Immature natural killer cell (primary cell): ENCODE measurements at places on chromosomes 16 and 17.
A peak's percentile ranks its signal among the peaks of the same experiment; 100 is the strongest.

- DNase-seq, result no peak
- no peak overlapping the region for H3K4me3 ChIP-seq
These were observed 12.2 kb upstream of the DUS1L start for GRCh38 chr17:82077617-82078358.

GRCh38 chr16:3020247-3020603, at the start of gene TNFRSF12A:
TSS of gene TNFRSF12A (plus strand) at chr16:3020368. CDS start at chr16:3020398, 30 bp downstream.
- peak within 1 kb of the TSS; percentile 94 for H3K4me3 ChIP-seq
- peak; percentile 79 for DNase-seq
- peak within 1 kb of the TSS; percentile 89 for H3K27ac ChIP-seq
- peaks cover 3% of the 10 kb centered on the region for H3K36me3 ChIP-seq
- H3K27me3 ChIP-seq, result peaks cover 8% of the 10 kb centered on the region
- peaks cover 45% of the 10 kb centered on the region for H3K4me1 ChIP-seq

GRCh38 chr16:3059723-3060242, 5.7 kb upstream of the IL32 start:
- H3K4me1 ChIP-seq, result peaks cover 52% of the 10 kb centered on the region
- H3K4me3 ChIP-seq, result peak overlapping the region; percentile 88
- peaks cover 3% of the 10 kb centered on the region for H3K27me3 ChIP-seq
- H3K27ac ChIP-seq, result peak overlapping the region; percentile 84
- DNase-seq, result no peak

GRCh38 chr17:9285602-9286427, 264.5 kb downstream of the NTN1 start:
- H3K4me3 ChIP-seq, result no peak overlapping the region
- no peak for DNase-seq
- no peak overlapping the region for H3K27ac ChIP-seq
- H3K27me3 ChIP-seq, result no peaks in the 10 kb centered on the region
- H3K36me3 ChIP-seq, result peaks cover 5% of the 10 kb centered on the region

DNA sequence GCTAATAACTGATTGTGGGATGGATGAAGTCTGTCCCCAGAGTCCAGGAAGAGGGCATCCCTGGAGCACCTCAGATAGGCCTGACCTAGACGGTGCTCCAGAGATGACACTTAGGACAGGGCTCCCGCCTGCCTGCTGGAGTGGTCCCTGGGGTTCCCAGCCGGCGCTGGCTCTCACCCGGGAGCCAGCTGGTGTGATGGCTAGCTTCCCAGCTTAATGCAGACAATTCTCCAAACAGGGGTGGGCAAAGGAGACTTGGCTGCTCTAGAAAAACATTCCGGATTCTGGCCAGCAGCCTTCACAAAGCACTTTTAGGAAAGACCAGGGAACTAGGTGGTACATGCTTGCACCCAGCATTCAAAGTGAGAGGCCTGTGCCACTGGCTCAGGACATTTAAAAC, 18.6 kb downstream of the ACE start:
- H3K27ac ChIP-seq, result no peak overlapping the region
- H3K4me1 ChIP-seq, result no peaks in the 10 kb centered on the region
- no peak overlapping the region for H3K4me3 ChIP-seq

GRCh38 chr16:12833926-12834325, 30.2 kb upstream of the CPPED1 start:
- no peaks in the 10 kb centered on the region for H3K4me1 ChIP-seq
- no peak for DNase-seq
- H3K36me3 ChIP-seq, result no peaks in the 10 kb centered on the region
- H3K27me3 ChIP-seq, result peaks cover 12% of the 10 kb centered on the region

DNA sequence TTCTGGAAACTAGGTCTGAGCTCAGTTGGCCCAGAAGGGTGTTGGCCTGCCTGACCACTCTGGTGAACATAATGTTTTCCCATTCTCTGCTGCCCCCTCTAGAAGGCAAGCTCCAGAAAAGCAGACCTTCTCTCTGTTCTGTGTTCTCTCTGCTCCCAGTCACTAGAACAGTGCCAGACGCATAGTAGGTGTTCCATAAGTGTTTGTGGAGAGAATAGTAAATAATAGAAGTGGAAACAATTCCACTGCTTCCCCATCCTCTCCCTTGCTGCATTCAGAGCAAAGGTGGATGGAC, 32.2 kb upstream of the ETV4 start:
- peak overlapping the region; percentile 37 for H3K27ac ChIP-seq
- peaks cover 2% of the 10 kb centered on the region for H3K27me3 ChIP-seq
- DNase-seq, result no peak
- no peaks in the 10 kb centered on the region for H3K36me3 ChIP-seq
- H3K4me3 ChIP-seq, result no peak overlapping the region

DNA sequence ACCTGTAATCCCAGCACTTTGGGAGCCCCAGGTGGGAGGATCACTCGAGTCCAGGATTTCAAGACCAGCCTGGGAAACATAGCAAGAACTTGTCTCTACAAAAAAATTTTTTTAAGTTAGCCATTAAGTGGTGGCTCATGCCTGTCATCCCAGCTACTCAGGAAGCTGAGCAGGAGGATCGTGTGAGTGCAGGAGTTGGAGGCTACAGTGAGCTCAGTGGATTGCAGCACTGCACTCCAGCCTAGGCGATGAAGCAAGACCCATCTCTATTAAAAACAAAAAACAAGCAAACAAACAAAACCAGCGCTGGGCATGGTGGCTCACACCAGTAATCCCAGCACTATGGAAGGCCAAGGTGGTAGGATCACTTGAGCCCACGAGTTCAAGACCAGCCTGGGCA, 38.0 kb downstream of the HEATR3 start:
- H3K4me1 ChIP-seq, result no peaks in the 10 kb centered on the region
- no peak for DNase-seq
- H3K4me3 ChIP-seq, result no peak overlapping the region
- H3K27ac ChIP-seq, result no peak overlapping the region
- no peaks in the 10 kb centered on the region for H3K27me3 ChIP-seq

GRCh38 chr16:80803339-80804055, 901 bp downstream of the CDYL2 start:
- H3K36me3 ChIP-seq, result no peaks in the 10 kb centered on the region
- H3K4me1 ChIP-seq, result peaks cover 2% of the 10 kb centered on the region
- no peak overlapping the region for H3K27ac ChIP-seq
- H3K27me3 ChIP-seq, result peaks cover 12% of the 10 kb centered on the region

DNA sequence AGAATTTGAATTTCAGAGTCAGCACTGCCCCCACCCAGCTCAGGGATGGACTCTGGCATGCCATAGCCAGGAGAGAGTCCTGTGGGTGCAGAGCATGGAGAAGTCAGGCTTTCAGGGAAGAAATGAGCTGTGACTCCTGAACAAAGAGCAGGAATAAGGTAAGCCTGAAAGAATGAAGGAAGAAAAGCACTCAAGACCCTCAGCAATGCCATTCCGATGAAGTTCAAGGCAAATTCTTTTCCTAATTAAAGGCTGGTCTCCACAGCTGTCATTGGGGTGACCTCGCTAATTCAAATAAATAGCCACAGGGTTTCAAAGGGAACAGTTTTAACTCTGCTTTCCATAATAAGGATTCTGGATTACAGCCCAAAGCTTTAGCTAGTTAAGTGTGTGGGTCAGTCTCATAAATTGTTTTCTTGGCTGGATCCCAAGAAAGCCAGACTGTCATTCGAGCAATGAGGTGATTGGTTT, 31.7 kb downstream of the TOM1L2 start:
- H3K4me1 ChIP-seq, result peaks cover 12% of the 10 kb centered on the region
- H3K4me3 ChIP-seq, result no peak overlapping the region
- H3K36me3 ChIP-seq, result no peaks in the 10 kb centered on the region
- no peaks in the 10 kb centered on the region for H3K27me3 ChIP-seq
- DNase-seq, result no peak
- H3K27ac ChIP-seq, result no peak overlapping the region

GRCh38 chr16:28317040-28317880, 24.9 kb downstream of the SBK1 start:
- peaks cover 23% of the 10 kb centered on the region for H3K36me3 ChIP-seq
- H3K27ac ChIP-seq, result peak overlapping the region; percentile 55
- H3K4me1 ChIP-seq, result peaks cover 52% of the 10 kb centered on the region
- H3K4me3 ChIP-seq, result peak overlapping the region; percentile 58
- peak; percentile 74 for DNase-seq

GRCh38 chr16:67910158-67910557, 17.1 kb downstream of the PSKH1 start:
- no peak overlapping the region for H3K4me3 ChIP-seq
- H3K27ac ChIP-seq, result no peak overlapping the region
- peaks cover 5% of the 10 kb centered on the region for H3K36me3 ChIP-seq
- peaks cover 2% of the 10 kb centered on the region for H3K4me1 ChIP-seq

- no peak for DNase-seq
- H3K4me1 ChIP-seq, result peaks cover 40% of the 10 kb centered on the region
- peaks cover 10% of the 10 kb centered on the region for H3K27me3 ChIP-seq
- H3K36me3 ChIP-seq, result no peaks in the 10 kb centered on the region
These were observed 2.3 kb upstream of the SLC16A11 start for GRCh38 chr17:7046127-7046724.

- peaks cover 54% of the 10 kb centered on the region for H3K4me1 ChIP-seq
- peak within 1 kb of the TSS; percentile 97 for H3K4me3 ChIP-seq
- H3K27ac ChIP-seq, result peak within 1 kb of the TSS; percentile 92
- DNase-seq, result peak; percentile 83
These were observed at the start of gene CBX4 for GRCh38 chr17:79839356-79840268. TSS of gene CBX4 (minus strand) at chr17:79839440. CDS start at chr17:79839251, 189 bp downstream.

- H3K27ac ChIP-seq, result peak overlapping the region; percentile 64
- no peak overlapping the region for H3K4me3 ChIP-seq
- peaks cover 7% of the 10 kb centered on the region for H3K4me1 ChIP-seq
These were observed 48.3 kb downstream of the RNF213 start for GRCh38 chr17:80308692-80309517.

DNA sequence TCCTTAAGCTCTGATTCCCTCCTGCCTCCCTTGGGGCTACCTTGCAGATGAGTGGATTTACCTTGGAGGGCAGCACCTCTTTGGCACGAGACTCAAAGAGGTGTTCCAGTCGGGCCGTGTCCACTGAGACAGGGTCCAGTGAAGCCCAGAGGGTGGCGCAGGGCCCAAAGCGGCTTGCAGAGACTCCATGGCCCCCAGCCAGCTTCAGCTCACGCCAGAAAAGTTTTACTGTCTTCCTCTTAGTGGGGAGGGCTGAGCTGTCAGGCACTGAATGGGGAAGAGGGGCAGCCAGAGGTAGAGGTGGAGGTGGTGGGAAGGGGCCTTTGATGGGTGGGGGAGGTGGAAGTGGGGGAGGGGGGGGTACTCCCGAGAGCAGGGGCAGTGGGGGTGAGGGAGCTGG, 6.7 kb downstream of the TMEM208 start:
- H3K4me1 ChIP-seq, result no peaks in the 10 kb centered on the region
- peaks cover 13% of the 10 kb centered on the region for H3K36me3 ChIP-seq
- H3K27ac ChIP-seq, result no peak overlapping the region
- H3K27me3 ChIP-seq, result peaks cover 5% of the 10 kb centered on the region

DNA sequence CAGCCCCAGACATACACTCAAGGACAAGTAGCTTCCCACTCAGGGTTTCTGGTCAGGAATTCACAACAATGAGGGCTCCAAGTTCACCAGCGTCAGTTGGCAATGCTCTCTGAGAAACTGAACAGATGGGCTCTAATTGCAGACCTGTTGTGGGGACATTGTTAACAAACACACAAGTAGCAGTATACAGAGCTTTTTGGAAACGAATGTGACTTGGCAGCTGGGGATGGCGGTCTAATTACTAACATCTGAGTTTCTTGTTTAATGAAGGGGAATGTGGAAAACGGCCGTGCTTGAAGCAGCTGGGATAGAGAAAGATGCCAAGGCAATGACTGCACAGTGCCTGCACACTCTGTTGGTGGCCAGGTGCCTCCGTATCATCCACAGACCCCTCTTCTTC, 316.1 kb upstream of the IRX3 start:
- H3K27me3 ChIP-seq, result no peaks in the 10 kb centered on the region
- H3K4me3 ChIP-seq, result no peak overlapping the region
- DNase-seq, result no peak
- H3K4me1 ChIP-seq, result no peaks in the 10 kb centered on the region
- no peaks in the 10 kb centered on the region for H3K36me3 ChIP-seq

GRCh38 chr17:4836221-4836620, 3.1 kb downstream of the MINK1 start:
- H3K27me3 ChIP-seq, result peaks cover 8% of the 10 kb centered on the region
- H3K4me3 ChIP-seq, result no peak overlapping the region
- DNase-seq, result no peak
- peak overlapping the region; percentile 68 for H3K27ac ChIP-seq

GRCh38 chr17:4827399-4827798, 5.7 kb upstream of the MINK1 start:
- no peaks in the 10 kb centered on the region for H3K36me3 ChIP-seq
- no peak overlapping the region for H3K27ac ChIP-seq
- no peak overlapping the region for H3K4me3 ChIP-seq
- H3K4me1 ChIP-seq, result peaks cover under 1% of the 10 kb centered on the region
- DNase-seq, result no peak

GRCh38 chr16:11372829-11373306, 27.6 kb downstream of the RMI2 start:
- DNase-seq, result no peak
- H3K4me3 ChIP-seq, result no peak overlapping the region

- no peaks in the 10 kb centered on the region for H3K36me3 ChIP-seq
- no peak for DNase-seq
- H3K4me1 ChIP-seq, result no peaks in the 10 kb centered on the region
- H3K4me3 ChIP-seq, result no peak overlapping the region
These were observed 7.7 kb upstream of the CEP295NL start for GRCh38 chr17:78910497-78911284.

- DNase-seq, result no peak
- no peaks in the 10 kb centered on the region for H3K27me3 ChIP-seq
- no peak overlapping the region for H3K27ac ChIP-seq
- peaks cover 3% of the 10 kb centered on the region for H3K36me3 ChIP-seq
- no peak overlapping the region for H3K4me3 ChIP-seq
These were observed 20.4 kb upstream of the ADAM11 start for GRCh38 chr17:44738214-44738906.

GRCh38 chr17:81057079-81057730, 22.3 kb downstream of the BAIAP2 start:
- H3K4me3 ChIP-seq, result no peak overlapping the region
- H3K36me3 ChIP-seq, result no peaks in the 10 kb centered on the region
- no peaks in the 10 kb centered on the region for H3K4me1 ChIP-seq
- H3K27me3 ChIP-seq, result peaks cover 2% of the 10 kb centered on the region

- H3K27ac ChIP-seq, result no peak overlapping the region
- no peaks in the 10 kb centered on the region for H3K36me3 ChIP-seq
- H3K4me1 ChIP-seq, result peaks cover 13% of the 10 kb centered on the region
These were observed 69.6 kb downstream of the RBFOX3 start for GRCh38 chr17:79541056-79541850.
